Breast epithelium (tissue), 4 donors: ENCODE measurements at places on chromosomes 12 and 14. TPM values are rescaled to one million over a fixed set of nuclear protein-coding genes. Genes with fewer than 3 reads are reported as not detected.

Gene OR4Q2
- total RNA-seq = not detected

GRCh38 chr12:40056373-40056772 is 49.5 kb downstream of the SLC2A13 start:
- no peak for DNase-seq

DNA sequence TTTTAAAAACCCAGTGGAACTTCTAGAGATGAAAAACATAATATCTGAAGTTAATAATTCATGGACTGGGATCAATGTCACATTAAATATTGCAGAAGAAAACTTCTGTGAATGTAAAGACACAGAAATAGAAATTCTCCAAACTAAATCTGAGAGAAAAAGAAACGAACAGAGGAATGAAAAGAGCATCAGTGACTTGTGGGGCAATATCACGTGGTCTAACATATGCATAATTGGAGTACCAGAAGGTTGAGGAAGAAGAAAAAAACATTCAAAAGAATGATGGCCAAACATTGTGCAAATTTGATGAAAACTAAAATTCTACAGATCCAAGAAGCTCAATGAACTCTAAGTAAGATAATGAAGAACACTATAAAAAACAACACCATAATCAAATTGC is 130.8 kb downstream of the EFCAB11 start:
- DNase-seq = no peak

GRCh38 chr12:88793096-88793495 is 212.8 kb upstream of the KITLG start:
- no peak for DNase-seq

- DNase-seq = no peak
These were observed 63.4 kb downstream of the ASCL1 start for GRCh38 chr12:103020839-103021238.

GRCh38 chr14:96482986-96483385 is 19.2 kb upstream of the PAPOLA start:
- DNase-seq = no peak
